ENCODE measurements at places on chromosomes 16 and 17. TPM values are rescaled to one million over a fixed set of nuclear protein-coding genes. Genes with fewer than 3 reads are reported as not detected.

- no peak for DNase-seq
Observed at GRCh38 chr16:17070882-17071592, 399.7 kb downstream of the XYLT1 start.

GRCh38 chr16:83441517-83441916 is 366.3 kb upstream of the HSBP1 start:
- DNase-seq: no peak

- no peak for DNase-seq
Observed at GRCh38 chr16:22770866-22771265, 43.1 kb upstream of the HS3ST2 start.

DNA sequence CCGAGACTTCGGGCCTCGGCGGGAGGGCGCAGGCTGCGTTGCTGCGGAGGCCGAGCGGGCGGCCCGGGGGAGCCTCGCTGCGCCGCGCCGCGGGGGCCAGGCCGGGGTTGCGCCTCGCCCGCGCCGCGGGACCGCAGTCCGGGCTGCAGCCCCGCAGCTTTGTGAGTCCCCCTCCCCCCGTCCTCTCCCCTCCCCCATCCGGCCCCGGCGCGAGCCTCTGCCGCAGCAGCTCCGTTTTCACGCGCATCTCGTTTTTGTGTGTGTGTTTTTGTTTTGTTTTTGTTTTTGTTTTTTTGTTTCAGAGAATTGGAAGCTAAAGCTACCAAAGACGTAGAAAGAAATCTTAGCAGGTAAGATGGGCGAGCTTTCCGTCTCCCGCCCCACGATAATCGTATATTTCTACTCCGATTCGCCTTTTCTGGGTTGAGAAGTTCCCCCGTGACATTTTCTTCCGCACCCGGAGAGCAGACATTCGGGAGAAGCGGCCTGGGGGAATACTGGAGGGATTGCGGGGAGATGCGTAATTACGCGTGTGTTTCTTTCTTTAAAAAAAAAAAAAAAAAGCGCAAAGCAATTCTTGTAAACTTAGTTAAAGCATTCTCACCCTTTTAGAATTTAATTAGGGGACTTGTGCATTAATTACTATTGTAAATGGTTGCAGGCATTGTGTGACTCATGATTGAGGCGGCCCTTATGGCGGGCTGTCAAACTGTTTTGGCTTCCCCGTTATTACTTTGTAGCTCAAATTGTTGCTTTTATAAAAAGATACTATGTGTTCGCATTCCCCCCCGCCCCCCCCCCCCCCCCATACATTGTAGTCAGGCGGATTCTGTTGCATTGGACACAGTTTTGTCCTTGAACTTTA is 732 bp downstream of the TNRC6A start:
- no peak for DNase-seq

- DNase-seq: no peak
Observed at GRCh38 chr16:57446531-57447185, 527 bp downstream of the CIAPIN1 start.

DNA sequence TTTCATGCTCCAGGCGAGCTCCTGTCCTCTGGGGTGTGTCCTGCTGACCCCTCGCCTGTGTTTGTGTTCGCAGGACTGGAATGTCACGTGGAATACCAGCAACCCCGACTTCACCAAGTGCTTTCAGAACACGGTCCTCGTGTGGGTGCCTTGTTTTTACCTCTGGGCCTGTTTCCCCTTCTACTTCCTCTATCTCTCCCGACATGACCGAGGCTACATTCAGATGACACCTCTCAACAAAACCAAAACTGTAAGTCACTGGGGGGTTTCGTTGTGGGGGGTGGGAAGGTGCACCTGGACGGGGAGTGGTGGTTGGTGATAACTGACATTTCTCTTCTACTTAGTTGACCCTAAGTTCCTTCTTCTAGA is 58.3 kb downstream of the ABCC1 start:
- no peak for DNase-seq

DNA sequence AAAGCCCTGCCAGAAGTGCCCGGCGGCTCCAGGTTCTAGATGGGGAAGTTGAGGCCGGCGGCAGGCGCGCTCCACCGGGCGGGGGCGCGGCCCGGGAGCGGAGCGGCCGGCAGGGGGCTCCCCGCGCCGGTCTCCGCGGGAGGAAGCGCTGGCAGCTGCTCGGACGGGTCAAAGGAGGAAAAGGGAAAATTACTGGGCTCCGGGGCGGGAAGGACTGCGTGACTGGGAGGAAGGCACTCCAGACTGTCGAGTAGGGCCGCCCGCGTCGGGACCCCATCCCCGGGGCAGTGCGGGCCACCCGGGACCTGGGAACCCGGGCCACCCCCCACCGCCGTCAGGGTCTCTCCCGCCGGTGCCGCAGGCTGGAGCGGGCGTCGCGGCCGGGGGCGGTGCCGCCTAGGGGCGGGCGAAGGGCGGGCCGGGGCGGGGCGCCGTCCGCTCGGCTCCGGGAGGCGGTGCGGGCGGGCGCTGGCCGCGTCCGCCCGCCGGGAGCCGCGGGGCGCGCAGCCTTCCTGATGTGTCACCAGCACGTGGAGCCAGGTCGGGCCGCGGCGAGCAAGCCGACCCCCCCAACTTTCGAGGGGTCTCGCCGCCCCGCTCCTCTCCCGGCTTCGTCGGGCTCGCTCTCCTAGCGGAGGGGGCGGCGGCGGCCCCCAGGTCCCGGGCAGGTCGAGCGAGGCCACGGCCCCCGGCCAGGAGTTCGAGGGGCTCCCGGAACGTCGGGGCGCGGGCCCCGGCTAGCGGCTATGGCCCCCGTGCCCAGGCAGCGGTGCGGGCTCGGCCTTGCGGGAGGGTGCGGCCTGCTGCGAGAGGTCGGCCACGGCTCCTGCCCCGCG is 167.5 kb downstream of the RAB11FIP4 start:
- peak; percentile 59 for DNase-seq

DNA sequence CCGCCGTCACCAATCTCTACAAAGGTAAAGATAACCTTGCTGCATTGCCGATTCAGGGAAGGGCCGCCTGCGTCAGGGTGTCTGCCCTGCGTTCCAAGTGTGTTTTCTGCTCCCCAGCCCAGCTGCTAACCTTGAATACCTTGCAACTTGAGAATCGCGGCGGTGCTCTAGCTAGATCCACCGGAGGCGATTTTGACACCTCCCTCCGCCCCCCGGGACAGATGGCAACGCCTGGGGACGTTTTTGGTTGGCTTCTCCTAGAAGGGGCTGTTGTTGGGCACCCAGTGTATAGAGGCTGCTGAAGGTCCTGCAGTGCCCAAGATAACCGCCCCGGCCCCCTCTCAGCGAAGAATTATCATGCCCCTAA is 1.5 kb downstream of the HAPSTR1 start:
- no peak for DNase-seq

DNA sequence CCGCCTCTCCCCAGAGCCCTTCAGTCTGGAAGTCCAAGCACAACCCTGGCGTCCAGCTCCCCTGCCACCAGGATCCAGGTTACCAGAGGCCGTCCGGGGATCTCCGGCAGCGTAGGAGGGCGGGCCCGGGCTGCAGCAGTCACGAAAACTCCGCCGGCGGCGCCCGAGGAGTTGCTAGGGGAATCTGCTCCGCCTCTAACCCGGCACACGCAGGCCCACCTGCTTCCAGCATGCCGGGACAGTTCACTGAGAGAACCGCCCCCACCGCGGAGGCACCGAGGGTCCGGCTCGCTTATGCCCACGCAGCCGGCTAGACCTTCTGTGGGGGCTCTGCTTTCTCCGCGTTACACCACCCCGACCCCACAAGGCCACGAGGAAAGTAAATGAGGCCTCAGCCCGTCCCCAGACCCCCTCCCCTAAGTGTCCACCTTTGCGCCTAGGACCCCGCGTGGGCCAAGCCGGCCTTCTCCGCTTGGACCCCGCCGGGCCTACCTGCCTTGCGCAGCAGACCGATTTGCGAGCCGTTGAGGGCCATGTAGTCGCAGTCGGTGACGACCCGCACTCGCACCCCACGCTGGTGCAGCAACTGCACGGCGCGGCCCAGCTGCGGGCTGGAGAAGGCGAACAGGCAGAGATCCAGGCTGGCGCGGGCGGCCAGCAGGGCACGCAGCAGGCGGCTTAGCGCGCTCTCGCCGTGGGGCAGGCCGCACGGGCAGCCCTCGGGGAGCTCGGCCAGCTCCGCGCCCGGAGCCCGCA is 587 bp downstream of the PLD6 start:
- peak; percentile 42 for DNase-seq

DNA sequence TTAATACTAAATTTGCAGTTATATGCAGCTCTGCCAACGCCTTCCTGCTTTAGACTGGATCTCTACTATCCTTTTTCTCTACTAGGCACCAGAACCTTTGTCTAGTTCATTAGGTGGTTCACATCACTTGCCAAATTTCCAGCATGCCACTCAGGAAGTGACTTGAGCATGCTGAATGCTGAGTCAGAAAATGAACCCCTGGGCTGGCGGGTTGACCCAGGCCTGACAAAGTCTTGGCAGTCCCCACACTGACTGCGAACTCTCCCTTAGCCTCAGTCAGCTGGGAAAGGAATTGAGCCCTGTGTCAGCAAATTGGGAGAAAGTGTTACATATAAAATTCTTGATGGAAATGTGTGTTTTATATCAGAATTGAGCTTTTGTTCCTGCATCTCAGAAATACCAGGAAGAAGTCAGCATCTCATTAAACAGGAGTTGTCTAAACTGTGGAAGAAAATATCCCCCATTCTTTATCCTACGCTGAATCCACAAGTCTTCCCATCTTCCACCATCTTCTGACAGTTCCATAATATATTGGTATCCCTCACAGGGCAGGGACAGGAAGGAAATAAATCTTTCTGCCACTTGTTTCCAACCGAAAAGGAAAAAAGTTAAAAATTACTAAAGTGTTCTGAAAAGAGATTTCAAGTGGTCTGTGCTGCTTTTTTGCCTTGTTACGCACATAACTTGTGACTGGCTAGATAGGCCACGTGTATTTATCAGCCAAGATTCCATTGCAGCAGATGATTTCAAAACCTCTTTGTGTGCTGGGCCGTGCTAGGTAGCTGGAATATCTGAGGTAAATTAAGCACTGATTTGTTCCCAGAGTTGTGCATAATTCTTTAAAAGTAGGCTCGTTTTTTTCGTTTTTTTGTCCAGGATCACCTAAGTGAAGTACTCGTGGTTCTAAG is 16.7 kb upstream of the SLC12A3 start:
- no peak for DNase-seq

- no peak for DNase-seq
Observed at GRCh38 chr16:50440991-50441390, 72.2 kb upstream of the BRD7 start.

The PRAC1 gene
- total RNA-seq: not detected

The GCGR gene
- total RNA-seq: 0.13 TPM

The KRT40 gene
- not detected for total RNA-seq

The CCL3 gene
- not detected for total RNA-seq

The E4F1 gene
- 10.3 TPM for total RNA-seq

The PPY gene
- total RNA-seq: not detected

The PPP1R1B gene
- not detected for total RNA-seq

Measured in HepG2 (cell line).